ENCODE measurements at places on chromosomes 4 and X. TPM values are rescaled to one million over a fixed set of nuclear protein-coding genes. Genes with fewer than 3 reads are reported as not detected.

NLGN4X gene
- total RNA-seq: 1.5 TPM

DNA sequence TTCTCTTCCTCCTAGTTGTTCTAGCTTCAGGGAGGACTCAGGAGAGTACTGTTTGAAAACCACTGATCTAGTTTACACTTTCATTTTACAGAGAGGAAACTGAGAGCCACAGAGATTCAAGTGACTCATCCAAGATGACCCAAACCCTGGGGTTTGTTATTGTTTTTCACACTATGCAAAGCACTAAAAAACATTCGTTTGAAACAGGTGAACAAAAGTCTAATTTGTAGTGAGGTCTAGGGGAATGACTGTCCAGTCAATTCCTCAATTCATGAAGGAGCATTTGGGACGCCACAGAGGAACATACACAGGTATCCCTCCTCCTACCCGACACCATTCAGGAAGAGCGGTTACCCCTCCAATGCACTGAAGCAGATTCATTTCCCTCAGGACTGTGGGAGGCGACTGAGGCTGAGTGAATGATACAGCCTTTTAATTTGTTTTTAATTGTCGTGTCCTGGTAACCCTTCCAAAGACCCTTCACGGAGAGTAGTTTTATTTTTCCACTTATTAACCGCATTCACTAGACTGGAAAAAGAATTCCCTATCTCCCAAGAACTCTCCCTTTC, 30.3 kb downstream of the TLR10 start:
- DNase-seq: no peak

- DNase-seq: no peak
Measured at GRCh38 chr4:89160806-89161205, 49.5 kb downstream of the TIGD2 start.

RNF128 gene
- 39.3 TPM for total RNA-seq

- no peak for DNase-seq
Measured at GRCh38 chr4:48899432-48899749, 7.2 kb downstream of the OCIAD2 start.

GRCh38 chr4:23320931-23321587, 568.8 kb downstream of the PPARGC1A start:
- no peak for DNase-seq

DNA sequence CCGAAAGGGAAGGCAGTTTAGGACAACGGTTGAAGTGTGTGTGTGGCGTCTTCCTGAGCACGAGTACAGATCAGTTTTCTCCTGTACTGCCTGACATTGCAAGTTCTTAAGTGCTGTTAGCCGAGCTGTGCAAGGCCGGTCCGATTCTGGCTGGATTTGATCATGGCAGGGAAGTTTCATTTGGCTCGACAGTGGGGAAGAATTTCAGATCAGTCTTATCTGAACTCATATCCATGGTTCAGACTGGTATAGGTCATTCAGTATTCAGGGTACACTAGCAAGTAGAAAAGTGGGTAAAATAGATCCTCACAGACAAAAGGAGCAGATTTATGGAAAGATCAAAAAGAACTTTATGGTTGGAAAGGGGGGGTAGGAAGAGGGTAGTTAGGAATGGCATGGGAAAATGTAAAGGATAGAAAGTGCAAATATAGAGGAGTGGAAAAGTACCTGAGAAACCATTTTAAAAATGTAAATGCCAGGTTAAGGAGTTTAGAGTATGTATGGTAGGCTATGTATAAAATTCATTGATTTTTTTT, 716 bp downstream of the THAP9 start:
- DNase-seq: no peak

HEPH gene
- 1.5 TPM for total RNA-seq

DNA sequence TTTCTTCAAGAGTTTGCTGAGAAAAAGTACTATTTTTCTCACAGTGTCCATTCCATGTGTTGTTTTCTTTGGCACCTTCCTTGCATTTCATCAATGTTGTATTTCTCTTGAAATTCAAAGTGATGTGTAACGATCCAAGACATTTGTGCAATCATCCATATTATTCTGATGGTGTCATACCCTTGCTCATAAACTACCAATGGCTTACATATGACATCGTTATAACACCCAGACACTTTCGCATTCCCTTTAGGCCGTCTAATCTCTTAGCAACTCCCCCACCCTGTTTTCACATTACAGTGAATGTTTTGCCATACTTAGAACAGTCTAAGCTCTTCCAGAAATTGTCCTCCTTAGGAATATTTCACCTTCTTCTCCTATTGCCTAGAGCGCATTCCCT, 1779.0 kb downstream of the PCDH7 start:
- no peak for DNase-seq

GRCh38 chr4:142959173-142959572, 113.1 kb upstream of the INPP4B start:
- DNase-seq: no peak

GRCh38 chr4:106602711-106603110, 234.1 kb upstream of the GIMD1 start:
- DNase-seq: no peak

DNA sequence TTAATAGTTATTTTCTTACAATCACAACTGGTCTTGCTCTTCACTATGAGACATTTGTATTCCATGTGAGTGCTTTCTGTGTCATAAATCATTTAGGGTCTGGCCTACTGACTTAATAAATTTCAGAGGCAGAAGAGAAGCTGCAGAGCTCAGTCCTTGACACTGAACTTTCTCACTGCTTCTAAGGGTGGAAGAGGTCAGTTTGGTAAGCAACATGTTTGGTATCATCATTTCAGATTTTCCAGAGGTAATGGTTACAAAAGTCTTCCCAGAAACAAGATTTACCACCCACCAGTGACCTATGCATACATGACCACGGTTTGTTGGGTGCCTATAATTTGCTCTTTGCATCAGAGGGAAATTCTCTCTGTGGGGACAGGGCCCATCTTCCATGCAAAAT, 148.6 kb downstream of the NR3C2 start:
- DNase-seq: no peak

GRCh38 chrX:53028678-53029077, 19.9 kb upstream of the GPR173 start:
- no peak for DNase-seq

- no peak for DNase-seq
Measured at GRCh38 chr4:108556588-108557200, 63.7 kb upstream of the RPL34 start.

RHOXF2 gene
- not detected for total RNA-seq

SCFD2 gene
- 9.4 TPM for total RNA-seq

- no peak for DNase-seq
Measured at GRCh38 chr4:123419885-123420755, 23.5 kb downstream of the SPRY1 start.

DNA sequence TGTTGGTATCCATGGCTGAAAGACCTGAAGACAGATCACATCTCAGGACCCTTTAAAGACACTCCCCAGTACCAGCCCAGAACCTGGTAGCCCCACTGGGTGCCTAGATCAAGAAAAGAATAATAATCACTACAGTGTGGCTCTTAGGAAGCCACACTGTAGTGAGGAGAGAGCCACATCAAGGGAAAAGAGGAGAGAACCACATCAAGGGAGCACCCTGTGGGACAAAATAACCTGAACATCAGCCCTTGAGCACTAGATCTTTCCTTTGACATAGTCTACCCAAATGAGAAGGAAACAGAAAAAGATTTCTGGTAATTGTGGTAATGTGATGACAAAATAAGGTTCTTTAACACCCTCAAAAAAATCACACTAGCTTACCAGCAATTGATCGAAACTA, 15.3 kb downstream of the RTL3 start:
- DNase-seq: no peak

TCEAL7 gene
- 0.28 TPM for total RNA-seq

GRCh38 chr4:158055668-158056067, 117.2 kb downstream of the GASK1B start:
- no peak for DNase-seq

- no peak for DNase-seq
Measured at GRCh38 chr4:99998062-99998867, 48.2 kb upstream of the H2AZ1 start.

DNA sequence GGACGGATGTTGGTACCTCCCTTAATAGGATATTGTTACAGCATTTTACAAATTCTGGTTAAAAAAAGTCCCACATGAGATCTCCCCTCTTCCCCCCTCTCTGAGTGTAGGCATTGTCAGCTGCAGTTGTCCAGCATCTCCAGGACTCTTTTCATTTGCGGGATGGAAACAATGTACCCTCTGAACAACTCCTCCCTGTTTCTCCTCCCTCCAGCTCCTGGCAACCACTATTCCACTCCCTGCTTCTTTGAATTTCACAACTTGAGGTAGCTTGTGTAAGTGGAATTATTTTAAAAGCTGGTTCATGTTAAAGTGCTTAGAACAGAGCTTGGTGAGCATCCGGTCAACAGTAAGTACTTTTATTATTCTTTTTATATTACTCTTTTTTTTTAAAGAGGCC, 69.8 kb downstream of the TBL1X start:
- DNase-seq: no peak

GRCh38 chrX:34426334-34426733, 230.8 kb downstream of the TMEM47 start:
- no peak for DNase-seq

- no peak for DNase-seq
Measured at GRCh38 chr4:10164877-10165283, 48.3 kb upstream of the WDR1 start.

F8A1 gene
- total RNA-seq: 17.3 TPM

DNA sequence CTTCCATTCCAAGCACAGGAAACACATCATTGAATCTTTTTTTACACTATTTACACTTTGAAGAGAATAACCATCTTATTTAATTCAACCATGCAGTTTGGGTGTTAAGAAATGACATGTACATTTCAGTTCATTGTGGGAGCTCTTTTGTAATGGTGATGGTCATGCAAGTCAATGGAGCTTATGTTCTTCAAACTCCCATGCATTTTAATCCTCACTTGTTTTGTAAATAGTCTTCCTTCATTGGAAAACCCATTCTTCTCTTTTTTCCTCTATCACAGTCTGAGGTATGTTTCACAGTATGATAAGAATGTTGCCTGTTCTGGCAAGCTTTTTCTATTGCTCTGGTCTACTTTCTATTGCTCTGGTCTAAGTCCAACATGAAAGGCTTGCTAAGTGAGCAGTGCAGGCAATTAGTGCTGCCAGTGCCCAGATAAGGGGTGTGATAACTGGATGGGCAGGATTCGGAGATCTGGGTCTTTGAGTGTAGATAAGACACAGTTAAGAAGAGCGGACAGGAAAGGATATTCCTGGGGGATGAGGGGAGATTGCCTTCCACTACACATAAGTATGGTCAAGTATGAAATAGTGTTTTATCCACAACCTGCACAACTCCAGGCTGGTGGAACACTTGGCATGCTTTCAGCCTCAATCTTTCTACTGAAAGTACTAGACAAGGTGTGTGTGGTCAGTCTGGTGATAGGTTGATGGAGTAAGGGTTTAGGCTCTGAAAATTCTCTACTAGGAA, 17.1 kb downstream of the AFP start:
- no peak for DNase-seq

DNA sequence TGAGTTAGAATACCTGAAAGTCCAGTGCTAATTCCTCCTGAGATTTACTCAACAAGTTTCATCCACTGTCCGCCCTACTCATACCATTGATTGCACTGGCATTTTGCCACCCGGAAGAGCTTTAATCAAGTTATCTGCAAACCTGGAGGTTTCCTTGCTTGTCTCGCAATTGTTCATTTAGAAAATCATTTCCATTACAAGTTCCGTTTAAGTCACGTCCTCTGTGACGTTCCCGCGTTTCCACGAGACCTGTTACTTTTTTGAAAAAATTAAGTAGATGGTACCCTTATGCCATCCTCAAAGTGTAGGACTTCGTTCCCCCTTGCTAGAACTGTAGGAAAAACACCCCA, 761 bp upstream of the FRYL start:
- DNase-seq: peak; percentile 53

DNA sequence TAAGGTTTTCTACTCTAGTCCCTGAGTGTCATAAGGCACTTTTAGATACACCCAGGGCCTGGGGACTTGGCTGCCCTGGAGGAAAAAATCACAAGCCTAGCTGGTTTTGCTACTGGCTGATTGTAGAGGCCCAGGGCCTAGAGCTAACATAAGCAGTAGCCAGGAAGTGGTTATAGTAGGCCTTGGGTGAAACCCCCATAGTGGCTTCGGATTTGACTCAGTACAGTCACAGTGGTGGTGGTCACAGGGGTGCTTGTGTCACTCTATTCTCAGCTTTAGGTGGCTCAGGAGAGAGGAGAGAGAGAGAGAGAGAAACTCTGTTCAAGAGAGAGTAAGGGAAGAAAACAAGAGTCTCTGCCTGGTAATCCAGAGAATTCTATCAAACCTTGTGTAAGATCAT, 194.5 kb upstream of the EDA2R start:
- no peak for DNase-seq

DDX60 gene
- 4.3 TPM for total RNA-seq

DNA sequence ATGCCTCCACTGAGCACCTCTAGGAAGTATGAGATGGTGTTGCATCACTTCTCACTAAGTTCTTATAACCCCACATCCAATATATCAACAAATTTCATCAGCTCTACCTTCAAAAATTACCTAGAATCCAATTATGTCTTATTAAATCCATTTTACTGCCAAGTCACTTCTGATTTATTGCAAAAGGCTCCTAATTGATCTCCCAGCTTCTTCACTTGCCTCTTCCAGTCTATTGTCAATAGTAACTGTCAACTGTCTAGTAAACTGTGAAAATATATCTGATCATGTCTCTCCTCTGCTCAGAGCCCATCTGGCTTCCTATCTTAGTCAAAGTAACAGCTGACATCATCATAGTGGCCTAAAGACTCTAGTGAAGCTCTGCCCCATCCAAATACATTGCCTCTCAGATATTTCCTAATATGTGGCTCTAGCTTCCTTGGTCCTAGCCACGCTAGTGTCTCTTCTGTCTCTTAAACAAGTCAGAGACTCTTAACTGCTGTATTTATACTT, 414.5 kb upstream of the ATOH1 start:
- no peak for DNase-seq

- no peak for DNase-seq
Measured at GRCh38 chr4:113563691-113564378, 197.7 kb downstream of the CAMK2D start.

GRCh38 chr4:13481569-13481968, 2.6 kb downstream of the RAB28 start:
- DNase-seq: no peak

GRCh38 chrX:100410901-100411801, 1.1 kb upstream of the PCDH19 start:
- DNase-seq: no peak

- no peak for DNase-seq
Measured at GRCh38 chr4:56434599-56435139, 746 bp downstream of the PPAT start.

GRCh38 chr4:3243136-3243780, 5.7 kb upstream of the MSANTD1 start:
- no peak for DNase-seq

DNA sequence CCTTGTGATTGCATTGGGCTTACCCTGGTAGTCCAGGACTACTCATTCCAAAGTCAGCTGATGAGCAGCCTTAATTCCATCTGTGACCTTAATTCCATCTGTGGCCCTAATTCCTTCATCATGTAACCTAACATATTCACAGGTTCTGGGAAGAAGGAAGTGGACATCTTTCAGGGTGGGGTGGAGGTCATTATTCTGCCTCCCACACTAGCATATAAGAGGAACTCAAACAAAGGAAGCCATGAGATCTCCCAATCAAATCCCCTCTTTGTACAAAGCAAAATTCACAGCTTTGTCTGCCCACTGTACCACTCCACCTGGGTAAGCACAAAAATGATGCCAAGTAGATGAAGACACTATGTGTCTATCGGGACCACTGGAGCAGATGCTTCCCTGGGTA, 87.3 kb downstream of the SLC2A9 start:
- no peak for DNase-seq

GRCh38 chr4:141871086-141871770, 234.8 kb downstream of the IL15 start:
- no peak for DNase-seq

Measured in left lobe of liver (tissue), 2 donors.